Breast epithelium (tissue), 4 donors: ENCODE measurements at places on chromosomes 1 and 21. TPM values are rescaled to one million over a fixed set of nuclear protein-coding genes. Genes with fewer than 3 reads are reported as not detected.

- DNase-seq: no peak
Observed at GRCh38 chr1:34711485-34711884, 43.4 kb upstream of the GJB5 start.

DNA sequence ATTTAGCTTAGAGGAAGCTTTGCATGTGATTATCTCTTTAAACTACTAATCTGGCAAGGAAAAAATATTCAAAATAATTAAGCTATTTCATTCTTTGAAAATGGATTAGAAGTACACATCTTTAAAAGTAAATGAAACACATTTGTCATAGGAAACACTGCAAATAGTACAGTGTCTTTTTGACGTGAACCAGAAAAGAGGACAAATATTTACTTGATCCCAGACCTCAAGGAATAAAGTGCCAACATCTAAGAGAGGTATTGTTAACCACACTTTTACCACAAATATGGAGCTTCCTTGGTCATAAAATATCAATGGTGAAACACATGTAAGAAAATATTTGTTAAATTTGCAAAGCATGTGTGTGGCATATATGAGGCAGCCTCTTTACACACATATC is 159.9 kb downstream of the SNX7 start:
- no peak for DNase-seq

The NAXE gene
- 75.5 TPM for total RNA-seq

DNA sequence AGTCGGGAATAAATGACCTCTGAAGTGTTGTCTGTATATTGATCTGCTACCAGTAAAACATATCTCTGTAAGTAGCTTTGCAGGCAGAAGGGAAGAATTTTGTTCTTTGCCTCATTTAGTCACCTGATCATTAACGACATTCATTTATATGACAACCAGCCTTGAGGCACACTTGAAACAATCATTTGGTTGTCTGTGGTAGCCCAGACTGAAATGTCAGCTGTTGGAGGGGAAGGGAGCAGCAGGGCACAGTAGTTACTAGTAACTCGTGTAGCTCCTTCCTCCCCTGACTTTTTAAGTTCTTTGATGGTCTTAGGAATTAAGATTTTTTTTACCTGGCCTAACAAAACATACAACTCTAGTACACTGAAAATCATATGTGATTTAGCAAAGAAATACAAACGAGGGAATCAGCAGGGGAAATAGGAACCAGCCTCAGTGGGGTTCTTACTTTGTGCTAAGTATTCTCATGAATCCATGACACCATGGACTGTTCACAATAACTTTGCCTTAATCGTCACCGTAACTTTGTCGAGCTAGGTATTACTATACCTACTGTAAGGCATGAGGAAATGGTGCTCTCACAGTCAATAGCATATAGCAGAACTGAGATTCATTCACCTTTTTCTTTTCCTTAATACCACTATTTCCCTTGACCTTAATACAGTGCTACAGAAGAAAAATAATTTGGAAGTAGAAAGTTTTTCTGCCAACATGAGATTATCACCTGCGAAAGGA is 6.4 kb downstream of the IL12RB2 start:
- no peak for DNase-seq

- DNase-seq: no peak
Observed at GRCh38 chr1:148290881-148291280, 138.8 kb upstream of the NBPF11 start.

GRCh38 chr1:106523497-106523896 is 533.0 kb upstream of the PRMT6 start:
- no peak for DNase-seq

The SLFNL1 gene
- 0.16 TPM for total RNA-seq

DNA sequence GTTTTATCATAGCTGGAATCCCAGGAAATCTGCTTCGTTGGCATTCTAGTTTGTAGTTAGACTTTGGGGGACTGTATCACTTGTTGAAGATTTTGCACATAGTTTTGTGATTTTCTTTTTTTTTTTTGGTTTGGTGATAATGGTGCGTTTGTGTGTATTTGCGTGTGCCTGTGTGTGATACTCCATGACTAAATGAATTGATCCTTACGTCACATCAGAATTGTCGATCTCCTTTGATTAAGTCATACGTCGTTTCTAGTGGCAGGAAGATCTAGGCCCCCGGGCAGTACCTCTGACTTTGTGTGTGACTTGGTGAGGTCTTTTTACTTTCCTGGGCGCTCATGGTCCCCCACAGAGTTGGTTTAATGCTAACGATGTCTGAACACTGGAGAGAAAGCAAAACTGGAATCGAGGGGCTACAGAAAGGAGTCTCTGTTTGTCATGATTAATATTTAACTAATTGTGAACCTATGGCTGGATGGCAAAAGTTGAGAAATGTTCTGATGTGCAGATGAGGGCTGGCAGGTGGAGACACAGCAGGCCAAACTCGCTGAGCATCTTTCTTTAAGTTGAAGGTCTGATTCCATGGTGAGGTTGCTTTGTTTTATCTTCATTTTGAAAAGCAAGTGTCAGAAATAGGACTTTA is 2.4 kb downstream of the RASSF5 start:
- DNase-seq: no peak
